ENCODE measurements at places on chromosomes 6 and 20. TPM values are rescaled to one million over a fixed set of nuclear protein-coding genes. Genes with fewer than 3 reads are reported as not detected.

ADGB gene
- total RNA-seq = not detected

ZC3H12D gene
- total RNA-seq = under 0.01 TPM

TSBP1 gene
- total RNA-seq = not detected

CGAS gene
- 10.0 TPM for total RNA-seq

C20orf144 gene
- 0.33 TPM for total RNA-seq

FITM2 gene
- total RNA-seq = 10.5 TPM

TLDC2 gene
- total RNA-seq = not detected
